Activated T-cell treated with anti-CD3 and anti-CD28 coated beads, Interleukin-2, amount 50 U/mL, for 72 hours (primary cell): ENCODE measurements at places on chromosomes 2 and 18. TPM values are rescaled to one million over a fixed set of nuclear protein-coding genes. Genes with fewer than 3 reads are reported as not detected.

- DNase-seq, result no peak
Measured at GRCh38 chr2:25103287-25103871, 61.5 kb downstream of the EFR3B start.

- DNase-seq, result no peak
Measured at GRCh38 chr2:45229411-45229810, 220.2 kb upstream of the SIX2 start.

SLC30A3 gene
- 2.3 TPM for total RNA-seq

DNA sequence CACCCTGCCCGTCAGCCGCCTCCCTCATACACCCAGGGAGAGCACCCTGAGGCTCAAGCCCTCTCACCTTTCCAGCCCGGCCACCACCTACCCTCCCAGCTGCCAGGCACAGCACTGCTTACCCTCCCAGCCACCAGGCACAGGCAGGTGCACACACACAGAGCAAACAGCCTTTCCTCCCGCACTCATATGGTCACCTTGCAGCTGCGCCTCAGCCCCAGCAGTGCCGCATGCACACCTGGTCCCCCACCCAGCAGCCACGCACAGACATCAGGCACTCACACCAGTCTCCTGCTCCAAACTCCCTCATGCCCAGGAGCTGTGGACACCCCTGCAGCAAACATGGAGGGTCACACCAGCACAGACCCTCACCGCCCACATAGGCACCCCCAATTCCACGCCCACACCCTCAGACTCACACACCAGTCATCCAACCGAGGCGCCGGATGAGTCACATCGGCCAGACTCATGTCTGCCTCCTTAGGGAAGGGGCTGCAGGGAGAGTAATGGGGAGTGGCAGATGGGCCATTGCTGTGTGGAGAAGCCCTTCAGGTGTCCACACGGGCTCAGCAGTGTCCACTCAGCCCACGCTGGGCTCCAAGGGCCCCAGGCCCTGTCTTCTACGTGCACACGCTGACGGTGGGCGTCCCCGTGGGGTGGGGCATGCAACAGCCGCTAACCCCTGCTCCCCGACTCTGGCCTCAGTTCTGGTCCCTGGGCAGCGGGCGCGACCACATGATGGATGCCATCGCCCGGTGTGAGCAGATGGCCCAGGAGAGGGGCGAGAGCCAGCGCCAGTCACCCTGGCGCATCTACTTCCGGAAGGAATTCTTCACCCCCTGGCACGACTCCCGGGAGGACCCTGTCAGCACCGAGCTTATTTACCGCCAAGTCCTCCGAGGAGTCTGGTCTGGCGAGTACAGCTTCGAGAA lies 22.3 kb upstream of the GPR17 start:
- no peak for DNase-seq

IL36RN gene
- total RNA-seq, result not detected

- DNase-seq, result no peak
Measured at GRCh38 chr2:31142110-31142509, 3.9 kb upstream of the GALNT14 start.

- DNase-seq, result peak; percentile 33
Measured at GRCh38 chr2:134218930-134219658, 34.8 kb upstream of the MGAT5 start.

PSMA8 gene
- 0.81 TPM for total RNA-seq

NT5DC4 gene
- 1.2 TPM for total RNA-seq

SPDYA gene
- 1.1 TPM for total RNA-seq

DNA sequence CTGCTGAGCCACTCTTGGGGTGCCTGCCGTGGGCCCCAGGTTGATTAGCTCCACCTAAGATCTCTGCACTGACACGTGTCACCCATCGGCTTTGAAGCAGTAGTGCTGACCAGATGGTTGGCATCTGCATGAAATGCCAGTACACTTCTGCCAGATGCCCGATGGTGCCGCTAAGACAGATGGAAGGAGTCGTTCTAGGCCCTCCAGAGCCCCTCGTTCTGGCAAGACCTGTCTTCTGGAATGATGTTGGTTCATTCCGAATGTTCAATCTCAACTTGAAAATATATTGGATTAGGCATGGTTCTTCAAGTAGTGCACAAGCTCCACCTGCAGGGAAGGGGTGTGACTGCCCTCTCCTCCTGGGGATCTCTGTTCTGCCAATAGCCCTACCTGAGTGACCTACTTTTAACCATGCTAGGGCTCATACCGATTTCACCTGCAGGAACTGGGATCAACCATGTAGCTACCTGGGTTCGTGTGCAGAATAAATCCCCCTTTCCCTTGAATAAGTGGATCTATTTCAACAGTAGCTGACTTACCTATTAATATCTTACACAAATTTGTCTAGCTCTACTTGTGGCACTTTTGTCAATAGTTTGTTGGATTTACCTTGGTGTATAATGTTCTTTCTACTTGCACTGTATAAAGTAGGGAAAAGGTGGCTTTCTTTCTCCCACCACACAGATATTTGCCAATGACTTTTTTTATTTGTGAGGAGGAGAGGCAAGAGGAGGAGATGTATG lies 342.6 kb downstream of the CTNNA2 start:
- no peak for DNase-seq

DNA sequence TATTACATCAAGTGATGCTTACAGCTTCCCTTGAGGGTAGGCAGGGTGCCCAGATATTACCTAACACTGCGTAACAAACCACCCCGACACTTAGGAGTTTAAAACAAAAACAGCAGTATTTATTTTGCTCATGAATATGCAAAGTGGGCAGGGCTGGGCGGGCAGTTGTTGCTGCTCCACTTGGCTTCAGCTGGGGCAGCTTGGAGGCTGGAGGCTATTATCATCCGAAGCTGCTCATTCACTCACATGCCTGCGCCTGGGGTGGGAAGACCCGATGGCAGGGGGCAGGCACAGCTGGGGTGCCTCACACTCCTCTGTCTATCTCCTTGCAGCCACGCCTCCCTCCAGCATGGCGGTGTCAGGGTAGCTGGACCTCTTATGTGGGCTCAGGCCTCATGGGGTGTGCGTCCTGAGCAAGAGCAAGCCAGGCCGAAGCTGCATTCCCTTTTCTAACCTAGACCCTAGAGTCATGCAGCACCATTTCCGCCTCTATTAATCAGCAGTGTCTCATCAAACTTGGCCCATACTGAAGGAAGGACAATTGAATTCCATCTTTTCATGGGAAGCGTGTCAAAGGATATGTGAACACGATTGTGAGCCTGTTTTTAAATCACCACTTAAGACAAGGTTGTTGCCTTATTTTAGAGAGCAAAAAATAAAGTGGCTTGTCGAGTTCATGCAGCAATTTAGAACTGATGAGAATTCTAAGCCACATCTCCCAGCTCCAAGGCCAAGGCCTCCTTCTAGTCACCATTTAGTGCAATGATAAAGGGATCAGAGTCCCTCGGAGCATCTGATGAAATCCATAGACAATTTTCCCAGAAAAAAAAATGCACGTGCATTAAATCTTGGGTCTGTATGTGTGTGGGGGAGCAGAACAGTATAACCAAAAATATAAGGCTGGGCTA lies 54.9 kb downstream of the SDC1 start:
- DNase-seq, result no peak

AKAIN1 gene
- total RNA-seq, result not detected

RAPGEF4 gene
- total RNA-seq, result 0.19 TPM

DNA sequence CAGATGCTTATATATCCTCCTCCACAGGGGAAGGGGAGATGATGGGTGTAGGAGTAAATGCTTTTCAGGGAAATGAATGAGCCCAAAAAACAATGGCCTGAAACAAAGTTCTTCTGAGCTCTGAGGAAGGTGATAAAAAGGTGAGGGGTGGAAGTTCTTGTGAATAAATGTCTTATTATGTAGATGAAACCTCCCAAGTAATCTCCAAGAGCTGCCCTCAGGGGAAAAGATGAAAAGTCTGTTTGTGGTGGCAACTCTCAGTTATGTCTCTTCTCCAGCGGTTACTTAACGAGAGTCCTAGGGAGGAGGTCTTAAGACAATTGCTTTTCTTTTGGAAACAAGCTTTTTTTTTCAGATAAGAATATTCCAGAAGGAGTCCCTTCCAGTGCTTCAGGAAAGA lies 115.5 kb upstream of the CHAC2 start:
- no peak for DNase-seq

DNA sequence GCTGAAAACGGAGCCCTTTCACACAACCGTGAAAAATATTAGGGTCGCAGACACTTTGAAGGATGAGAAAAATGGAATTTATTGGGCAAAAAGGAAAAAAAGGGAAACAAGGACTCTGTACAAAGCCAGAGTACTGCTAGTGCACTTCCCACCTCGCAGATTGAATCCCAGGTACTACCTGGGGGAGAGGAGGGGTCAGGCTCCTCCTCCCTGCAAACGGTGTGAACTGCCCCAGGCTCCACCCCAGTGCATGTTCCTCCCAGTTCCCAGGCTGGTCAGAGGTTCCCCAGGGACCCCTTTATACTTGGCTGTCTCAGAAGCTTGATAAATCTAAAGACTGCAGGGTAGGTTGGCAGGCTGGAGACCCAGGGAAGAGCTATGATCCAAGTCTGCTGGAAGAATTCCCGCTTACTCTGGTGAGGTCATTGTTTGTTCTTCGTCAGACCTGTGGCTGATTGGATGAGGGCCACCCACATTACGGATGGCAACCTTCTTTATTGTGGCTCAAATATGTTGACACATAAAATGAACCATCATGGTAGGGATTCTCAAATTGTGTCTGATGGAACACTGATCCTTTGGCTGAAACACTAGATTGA lies 290.4 kb upstream of the POU3F3 start:
- DNase-seq, result no peak

DNA sequence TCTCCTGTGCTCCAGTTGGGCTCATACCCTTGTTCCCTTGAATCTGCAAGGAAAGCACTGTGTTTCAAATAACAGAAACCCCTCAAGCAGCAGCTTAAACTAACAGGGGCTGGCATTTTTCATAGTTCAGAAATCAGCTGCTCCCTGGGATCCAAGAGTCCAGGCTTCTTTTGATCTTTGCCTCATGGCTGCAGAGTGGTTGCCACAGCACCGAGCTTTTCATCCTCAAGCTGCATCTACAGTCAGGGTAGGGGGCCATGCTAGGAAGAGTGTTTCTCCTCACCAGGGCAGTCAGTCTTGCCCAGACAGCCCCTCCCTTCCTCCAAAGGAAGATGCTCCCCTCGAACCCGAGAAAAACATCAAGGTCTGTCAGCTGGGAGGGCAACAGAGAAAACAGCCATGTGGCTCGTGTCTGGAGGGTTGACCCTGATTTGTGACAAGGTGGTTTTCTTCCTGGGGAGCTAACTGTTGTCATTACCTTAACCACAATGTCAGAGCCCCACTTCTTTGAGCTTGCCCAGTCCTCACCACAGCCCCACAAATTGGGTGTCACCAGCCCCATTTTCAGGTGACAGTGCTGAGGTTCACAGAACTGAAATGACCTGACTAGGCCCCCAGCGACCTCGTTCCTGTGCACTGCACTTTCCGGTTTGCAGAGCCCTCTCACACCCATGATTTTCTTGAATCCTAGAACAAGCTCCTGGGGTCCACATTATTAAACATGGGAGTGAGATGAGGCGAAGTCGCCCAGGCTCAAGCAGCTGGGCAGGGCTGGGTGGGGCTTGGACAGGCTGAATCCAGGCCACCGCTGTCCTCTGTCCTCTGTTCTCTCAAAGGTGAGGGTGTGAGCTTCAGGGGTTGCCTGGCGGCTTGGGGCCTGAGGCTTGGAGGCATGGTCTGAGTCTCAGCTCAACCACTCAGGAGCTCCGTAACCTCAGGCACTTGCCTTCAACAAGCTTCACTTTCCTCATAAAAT lies 21.9 kb downstream of the ATOH8 start:
- no peak for DNase-seq

C2orf78 gene
- total RNA-seq, result not detected

DNA sequence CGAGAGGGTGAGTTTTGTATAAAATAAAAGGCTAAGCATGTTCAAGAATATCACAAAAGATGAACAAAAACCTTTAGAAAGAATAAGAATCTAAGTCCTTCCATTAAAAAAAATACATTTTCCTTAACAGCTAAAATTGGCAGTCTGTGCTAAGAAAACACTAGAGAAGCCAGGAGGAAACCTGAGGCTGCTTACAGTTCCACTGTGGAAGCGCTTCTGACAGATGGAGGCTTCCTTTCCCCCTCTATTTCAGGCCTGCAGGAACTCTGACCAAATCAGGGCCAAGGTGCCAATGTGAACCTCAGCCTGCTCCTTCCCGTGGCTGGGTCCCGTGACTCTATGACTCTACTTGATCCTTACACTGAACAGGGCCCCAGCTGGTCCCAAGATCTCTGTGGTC lies 108.1 kb upstream of the ARHGAP28 start:
- no peak for DNase-seq

HSPE1 gene
- total RNA-seq, result 64.9 TPM

GRCh38 chr2:233323851-233324250 lies 16.2 kb downstream of the SAG start:
- DNase-seq, result no peak
